NCI-H2107 (cell line): ENCODE measurements at places on chromosomes 1 and 21.

DNA sequence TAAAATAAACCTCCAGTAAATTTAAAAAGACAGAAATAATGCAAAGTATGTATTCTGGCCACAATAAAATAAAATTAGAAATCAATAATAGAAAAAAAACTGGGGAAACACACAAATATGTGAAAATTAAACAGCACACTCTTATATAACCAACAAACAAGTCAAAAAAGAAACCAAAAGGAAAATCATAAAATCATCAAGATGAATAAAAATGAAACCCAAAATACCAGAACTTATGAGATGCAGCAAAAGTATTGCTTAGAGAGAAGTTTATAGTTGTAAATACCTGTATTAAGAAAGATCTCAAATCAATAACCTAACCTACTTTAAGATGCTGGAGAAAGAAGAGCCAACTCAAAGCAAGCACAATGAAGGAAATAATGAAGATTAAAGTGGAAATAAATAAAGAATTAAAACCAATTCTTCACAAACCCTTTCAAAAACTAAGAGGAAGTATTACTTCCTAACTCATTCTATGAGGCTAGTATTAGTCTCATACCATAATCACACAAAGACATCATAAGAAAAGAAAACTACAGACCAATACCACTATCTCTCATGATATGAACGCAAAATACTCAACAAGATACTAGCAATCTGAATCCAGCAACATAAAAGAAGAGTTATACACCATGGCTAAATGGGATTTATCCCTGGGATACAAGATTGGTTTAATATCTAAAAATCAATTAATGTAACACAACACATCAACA lies 6.4 kb upstream of the KRTAP10-3 start:
- no peak for DNase-seq

GRCh38 chr21:14120091-14120734 lies 90.5 kb downstream of the LIPI start:
- DNase-seq, result peak; percentile 4

- no peak for DNase-seq
Measured at GRCh38 chr1:5718831-5719632, 273.2 kb downstream of the NPHP4 start.

DNA sequence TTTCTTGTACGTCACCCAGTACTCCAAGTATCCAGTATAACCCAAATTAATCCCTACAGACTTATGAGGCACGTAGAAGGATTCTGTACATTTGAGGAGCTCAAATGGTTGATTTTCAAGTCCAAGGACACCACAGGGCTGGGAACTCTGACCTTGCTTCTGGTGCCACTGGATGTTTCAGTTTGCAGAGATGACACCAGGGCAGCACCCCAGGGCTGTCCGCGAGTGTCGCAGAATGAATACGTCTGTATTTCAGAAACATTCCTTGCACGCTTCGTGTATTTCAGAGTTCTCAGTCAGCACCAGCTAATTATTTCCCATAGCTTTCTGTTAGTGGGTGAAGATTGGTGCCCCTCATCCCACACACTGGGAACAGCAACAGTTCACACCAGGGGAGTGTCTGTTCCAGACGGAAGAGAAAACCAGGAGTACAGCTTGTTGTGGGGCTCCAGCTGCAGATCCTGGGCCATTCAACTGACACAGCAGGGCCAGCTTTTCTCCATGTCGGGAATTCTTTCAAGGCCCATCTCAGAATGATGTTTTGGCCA lies 159.2 kb downstream of the RHOU start:
- no peak for DNase-seq

GRCh38 chr1:227059076-227059475 lies 119.0 kb downstream of the COQ8A start:
- DNase-seq, result no peak

- no peak for DNase-seq
Measured at GRCh38 chr1:24765308-24765988, 20.2 kb downstream of the CLIC4 start.

DNA sequence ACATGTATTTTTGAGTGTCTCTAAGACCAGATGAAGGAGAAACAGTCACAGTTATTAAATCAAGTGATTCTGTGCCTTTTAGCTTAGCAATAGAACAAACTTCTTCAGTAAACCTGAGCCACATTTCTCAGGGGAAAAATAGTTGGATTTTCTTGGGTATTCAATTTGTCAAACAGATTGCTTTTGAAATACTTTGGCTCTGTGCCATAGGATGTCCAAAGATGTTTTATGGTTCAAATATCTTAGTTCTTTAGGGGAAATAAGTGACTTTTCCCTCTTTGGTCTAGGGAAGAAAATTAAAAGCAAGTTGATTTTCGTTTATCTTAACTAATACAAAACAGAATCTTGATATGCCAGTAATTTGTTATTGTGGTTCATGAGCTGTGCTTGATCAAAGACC lies 125.9 kb downstream of the ATP5PO start:
- no peak for DNase-seq

DNA sequence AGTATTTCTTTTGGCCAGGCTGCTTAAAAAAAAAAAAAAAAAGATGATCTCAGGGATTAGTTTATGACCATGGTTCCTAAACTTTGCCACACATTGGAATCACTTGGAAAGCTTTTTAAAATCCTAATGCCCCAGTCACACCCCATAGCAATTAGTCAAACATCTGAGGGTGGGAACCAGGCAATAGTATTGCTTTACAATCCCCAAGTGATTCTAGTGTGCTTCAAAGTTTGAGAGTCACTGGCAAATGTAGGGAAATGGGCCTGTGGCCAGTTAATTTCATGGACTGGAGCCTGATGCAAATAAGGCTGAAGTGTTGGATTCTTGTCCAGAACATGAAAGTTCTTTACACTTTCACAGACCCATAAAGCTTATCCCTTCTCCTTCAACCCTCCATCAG lies 374.6 kb upstream of the ESRRG start:
- DNase-seq, result no peak

DNA sequence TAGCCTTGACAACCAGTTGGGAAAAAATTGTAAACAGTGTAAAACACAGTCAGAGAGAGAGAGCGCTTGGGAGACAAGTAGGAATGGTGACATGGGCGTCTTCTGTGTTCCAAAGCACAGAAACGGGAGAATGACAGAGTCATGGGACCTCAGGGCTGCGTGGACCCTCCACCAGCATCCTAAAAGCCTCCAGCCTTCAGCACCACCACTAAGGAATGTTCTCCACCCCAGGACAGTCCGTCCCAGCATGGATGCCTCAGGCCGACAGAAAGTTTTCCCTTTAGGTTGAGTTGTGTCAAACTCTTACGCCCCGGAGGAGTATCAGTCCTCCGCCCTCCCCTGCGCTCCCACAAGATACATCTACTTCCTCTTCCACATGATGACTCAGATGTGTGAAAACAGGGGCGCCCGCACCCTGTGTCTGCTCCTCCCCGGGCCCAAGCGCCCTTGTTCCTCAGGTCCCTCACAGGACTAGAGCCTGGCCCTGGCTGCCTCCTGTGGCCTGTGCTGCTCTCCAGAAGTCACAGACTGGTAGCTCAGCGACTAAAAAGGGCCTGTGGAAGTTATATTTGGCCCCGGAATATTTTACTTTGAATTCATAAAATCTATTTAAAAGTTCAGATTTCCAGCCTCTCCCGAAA lies 63.9 kb upstream of the EFHD2 start:
- no peak for DNase-seq

GRCh38 chr1:43345120-43345519 lies 7.5 kb downstream of the MPL start:
- DNase-seq, result no peak

DNA sequence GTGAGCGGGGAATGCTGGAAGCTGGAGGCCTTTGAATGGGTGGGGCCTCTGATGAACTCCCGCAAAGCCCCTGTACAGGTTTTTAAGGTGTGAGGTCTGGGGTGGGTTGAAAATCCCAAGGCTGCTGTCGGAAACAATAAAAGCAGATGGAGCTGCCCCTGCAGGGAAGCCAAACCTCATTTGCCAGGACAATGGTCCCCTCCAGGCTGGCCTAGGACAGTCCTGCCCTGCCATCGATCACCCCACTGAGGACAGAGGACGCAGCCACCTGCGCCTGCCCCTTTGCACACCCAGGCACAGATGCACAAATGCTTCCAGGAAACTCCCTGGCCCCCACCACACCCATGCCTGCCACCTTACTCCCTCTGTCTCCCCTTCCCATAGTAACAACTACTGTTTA lies 4.4 kb downstream of the DRAXIN start:
- DNase-seq, result no peak

DNA sequence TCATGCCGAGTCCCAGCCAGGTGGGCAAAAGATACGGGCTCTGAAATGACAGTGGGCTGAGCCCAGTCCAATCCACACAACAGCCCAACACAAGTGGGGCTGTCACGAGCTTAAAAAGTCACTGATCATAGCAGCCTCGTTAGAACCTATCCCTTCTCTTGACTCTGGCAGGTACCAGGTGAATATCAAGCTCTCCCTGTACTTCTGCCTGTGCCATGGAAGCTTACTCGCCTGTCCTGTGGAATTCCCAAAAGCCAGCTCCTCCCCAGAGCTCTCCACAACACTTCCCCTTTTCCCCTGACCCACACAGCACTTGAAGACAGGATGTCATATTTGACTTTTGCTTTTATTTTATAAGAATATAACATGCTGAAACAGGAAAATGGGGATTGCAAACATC lies 5.9 kb downstream of the RGS16 start:
- DNase-seq, result no peak

- no peak for DNase-seq
Measured at GRCh38 chr1:42832641-42833240, 13.7 kb upstream of the ZNF691 start.

DNA sequence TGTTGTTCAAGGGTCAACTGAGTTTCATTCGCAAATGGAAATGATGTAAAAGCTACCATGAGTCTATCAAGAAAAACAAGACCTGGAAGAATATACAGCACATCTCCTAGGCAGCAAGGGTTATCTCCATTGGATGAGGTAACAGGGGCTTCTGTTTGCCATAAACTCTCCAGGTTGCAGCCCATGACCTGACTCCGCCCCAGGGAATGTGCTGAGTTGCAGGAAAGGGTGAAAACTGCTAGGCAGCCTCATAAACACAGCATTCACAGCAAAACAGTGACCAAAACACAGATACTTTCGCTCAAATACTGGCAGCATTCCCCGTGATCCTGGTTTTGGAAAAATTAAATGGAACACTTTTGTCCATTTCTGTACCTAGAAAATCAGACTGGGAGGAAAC lies 20.2 kb upstream of the ACTA1 start:
- DNase-seq, result no peak

- DNase-seq, result no peak
Measured at GRCh38 chr1:230342019-230342418, 84.1 kb downstream of the PGBD5 start.

- no peak for DNase-seq
Measured at GRCh38 chr1:64110924-64111777, 92.3 kb upstream of the UBE2U start.

- DNase-seq, result no peak
Measured at GRCh38 chr21:35090403-35090802, 41.3 kb upstream of the RUNX1 start.

DNA sequence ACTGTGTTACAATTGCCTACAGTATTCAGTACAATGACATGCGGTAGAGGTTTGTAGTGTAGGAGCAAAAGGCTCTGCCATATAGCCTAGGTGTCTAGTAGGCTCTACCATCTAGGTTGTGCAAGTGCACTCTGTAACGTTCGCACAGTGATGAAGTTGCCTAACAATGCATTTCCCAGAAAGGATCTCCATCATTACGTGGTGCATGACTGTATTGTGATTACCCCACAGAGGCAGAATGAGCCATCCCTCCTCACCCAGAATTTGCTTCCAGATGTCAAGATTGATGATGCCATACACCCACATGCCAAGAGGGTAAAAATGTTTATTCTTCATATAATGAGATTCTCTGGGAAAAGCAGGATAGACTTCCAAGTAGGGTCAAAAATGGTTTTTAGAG lies 199.3 kb upstream of the CTTNBP2NL start:
- DNase-seq, result no peak

DNA sequence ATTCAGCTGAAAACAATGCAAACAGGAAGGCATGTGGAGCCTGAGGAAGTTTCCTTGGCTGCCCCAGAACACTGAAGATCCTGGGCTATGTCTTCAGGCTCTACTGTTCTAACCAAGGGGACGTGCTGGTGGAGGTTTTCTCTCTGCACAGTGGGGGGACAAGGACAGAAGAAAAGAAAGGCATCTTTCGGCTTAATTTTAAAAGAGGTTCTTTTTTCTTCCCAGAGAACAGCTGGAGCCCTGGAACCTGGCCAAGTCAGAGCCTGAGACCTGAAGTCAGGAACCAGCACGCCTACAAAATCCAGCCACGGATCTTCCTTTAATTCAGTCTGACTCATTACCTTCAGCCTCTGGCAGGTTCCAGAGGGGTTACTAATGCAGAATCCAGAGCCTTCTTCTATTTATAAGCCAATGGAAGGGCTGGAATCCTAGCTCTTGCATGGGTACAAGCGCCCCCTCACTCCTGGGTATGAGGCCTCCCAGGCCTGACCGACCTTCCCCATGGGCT lies 19.8 kb downstream of the CTNNBIP1 start:
- no peak for DNase-seq

DNA sequence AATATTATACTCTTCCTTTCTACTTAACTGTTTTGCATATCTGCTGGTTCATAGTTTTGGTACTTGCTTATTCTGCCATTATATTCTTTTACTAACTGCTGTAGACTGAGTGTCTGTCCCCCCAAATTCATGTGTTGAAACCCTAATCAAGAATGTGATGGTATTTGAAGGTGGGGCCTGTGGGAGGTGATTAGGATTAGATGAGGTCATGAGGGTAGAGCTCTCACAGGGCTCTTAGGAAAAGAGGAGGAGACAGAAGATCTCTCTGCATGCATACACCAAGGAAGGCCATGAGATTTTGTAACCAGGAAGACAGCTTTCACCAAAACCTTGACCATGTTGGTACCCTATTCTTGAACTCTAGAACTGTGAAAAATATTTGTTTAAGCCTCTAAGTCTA lies 354.1 kb upstream of the B3GALT2 start:
- DNase-seq, result no peak

DNA sequence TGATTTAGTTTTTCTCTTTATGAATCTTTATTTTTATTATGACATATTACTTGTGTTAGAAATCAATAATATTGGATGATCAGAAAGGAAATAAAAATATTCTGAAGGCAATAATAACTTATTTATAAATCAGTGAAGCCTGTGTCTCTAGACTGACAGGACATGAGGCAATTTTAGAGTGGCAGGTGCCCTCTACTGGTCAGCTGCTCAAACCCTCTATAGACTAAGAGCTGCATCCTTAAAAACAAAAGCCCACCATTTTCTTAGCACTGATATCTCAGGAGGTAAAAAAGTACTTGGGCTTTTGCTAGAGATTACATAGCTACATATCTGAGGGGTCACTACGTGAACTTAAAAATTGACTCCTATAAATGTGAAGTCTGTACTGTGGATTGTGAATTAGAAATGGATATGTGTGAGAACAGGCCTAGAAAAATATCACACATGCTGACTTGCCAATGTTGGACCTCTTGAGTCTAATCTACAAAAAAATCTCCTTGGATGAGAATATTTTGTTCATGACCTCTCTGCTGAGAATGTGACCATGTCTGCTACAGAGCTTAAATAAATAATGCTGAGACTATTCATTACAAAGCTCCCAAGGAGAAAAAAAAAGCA lies 597.9 kb upstream of the ADAMTS5 start:
- DNase-seq, result no peak
